ENCODE measurements at places on chromosomes 2 and 18.

DNA sequence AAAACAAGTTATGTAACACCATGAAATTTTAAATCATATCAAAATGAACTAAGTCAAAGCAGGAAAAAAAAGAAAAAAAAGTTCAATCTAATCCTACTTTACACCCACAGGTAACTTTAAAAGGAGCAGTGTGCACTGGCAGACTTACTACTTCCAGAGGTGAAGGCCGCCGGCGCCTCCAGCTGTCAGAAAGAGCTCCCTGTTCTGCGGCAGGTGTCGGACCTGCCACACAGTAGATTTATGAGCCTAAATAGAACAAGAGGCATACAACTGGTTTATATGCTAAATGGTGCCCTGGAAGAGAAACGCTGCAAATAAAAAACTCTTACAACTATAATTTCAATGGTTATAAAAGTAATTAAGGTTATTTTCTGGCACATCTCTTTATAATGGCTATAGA, 23.1 kb upstream of the PNO1 start:
- DNase-seq: no peak

- DNase-seq: no peak
Observed at GRCh38 chr18:70428439-70428838, 139.6 kb downstream of the SOCS6 start.

- DNase-seq: peak; percentile 75
Observed at GRCh38 chr2:98479959-98480524, 35.4 kb downstream of the INPP4A start.

DNA sequence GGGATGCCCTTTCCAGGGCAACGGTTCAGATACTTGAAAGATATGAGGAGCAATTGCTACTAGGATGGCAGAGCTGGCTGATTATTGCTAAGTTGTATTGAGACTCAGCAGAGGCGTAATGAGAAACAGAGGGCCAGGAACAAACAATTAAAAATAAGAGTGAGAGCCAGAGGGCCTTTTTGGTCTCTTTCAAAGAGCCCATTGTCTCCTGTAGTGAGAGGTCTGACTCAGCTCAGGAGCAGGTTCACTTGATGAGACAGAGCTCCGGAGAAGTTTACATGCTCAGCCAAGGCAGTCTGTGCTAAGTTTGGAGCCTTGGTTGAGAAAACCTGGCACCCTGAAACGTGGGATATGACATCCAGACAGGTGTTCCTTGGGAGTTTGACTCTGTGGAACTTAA, 303.9 kb upstream of the DLGAP1 start:
- no peak for DNase-seq

DNA sequence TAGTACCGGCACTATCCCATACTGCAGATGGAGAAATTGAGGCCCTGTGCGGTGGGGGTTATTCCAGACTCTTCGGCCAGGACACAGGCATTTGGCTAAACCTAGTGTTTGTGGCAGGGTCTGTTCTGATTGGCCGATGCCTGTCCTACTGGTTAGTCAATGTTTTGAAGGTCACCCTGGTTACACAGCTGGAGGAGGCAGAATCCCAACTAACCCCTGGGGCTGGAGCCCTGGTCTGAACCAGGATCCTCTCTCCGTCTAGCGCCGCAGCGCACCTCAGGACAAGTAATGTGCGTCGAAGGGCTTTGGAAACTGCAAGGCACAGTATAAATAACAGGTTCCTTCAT, 19.4 kb downstream of the TEX44 start:
- DNase-seq: no peak

GRCh38 chr2:72982219-72982618, 64.9 kb downstream of the EMX1 start:
- no peak for DNase-seq

DNA sequence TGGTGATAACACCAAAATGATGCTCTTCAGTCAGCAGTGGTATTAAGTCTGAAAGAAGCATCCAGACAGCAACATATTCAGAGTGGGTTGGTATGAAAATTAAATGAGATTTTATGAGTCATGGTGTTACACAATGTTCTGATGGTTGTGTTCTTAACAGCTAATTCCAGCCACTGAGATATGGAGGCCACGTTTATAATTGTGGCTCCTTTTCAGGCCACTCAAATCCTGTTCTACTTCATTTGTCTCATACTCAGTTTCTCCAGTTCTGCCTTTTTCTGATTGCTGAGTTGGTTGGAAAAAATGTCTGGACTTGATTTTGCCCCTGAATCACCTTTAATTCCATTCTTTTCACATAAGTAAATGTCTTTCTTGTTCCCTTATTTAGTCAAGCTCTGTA, 162.7 kb upstream of the COL3A1 start:
- DNase-seq: no peak

- DNase-seq: no peak
Observed at GRCh38 chr18:11783716-11784331, 67.4 kb upstream of the CHMP1B start.

- no peak for DNase-seq
Observed at GRCh38 chr2:231715988-231716616, 7.8 kb downstream of the PTMA start.

DNA sequence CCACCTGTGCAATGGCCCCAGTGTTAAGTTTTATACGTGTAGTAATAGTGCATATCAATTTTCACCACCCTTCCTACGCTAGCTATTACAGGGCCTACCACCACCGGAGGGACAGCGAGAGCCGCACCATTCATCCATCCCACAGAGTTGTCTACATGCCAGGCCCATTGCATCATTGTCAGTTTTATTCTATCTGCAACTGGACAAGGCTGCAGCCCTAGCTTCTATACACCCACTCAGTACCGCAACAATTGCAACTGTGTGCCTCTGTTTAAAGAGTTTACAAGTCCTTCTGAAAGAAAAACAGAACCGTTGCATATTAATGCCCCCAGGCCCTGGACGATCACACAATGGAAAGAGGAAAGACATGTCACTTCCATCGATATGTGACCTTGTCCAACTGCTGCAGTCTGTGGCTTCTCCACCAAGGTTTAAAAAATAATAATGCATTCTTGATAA, 58.6 kb downstream of the ZEB2 start:
- DNase-seq: no peak

DNA sequence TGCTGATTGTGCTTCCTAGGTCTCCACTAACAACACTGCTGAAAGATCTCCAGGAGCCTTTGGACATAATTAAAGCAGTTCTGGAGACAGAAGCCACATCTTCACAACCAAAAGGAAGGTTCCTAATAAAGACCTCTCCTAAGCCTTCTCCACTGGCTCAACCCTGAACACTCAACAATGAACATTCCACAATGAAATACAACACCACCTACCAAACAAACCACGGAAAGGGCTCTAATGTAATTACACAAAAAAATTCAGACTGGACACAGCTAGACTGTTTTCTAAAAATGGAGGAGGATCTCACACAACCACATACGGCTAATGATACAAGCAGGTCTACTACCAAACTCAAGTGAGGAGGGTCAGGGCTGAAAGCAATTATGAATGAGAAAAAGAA, 43.6 kb downstream of the NOL10 start:
- no peak for DNase-seq

GRCh38 chr2:226618544-226618874, 181.1 kb downstream of the IRS1 start:
- DNase-seq: no peak

GRCh38 chr2:172921532-172922236, 154.0 kb upstream of the MAP3K20 start:
- no peak for DNase-seq

DNA sequence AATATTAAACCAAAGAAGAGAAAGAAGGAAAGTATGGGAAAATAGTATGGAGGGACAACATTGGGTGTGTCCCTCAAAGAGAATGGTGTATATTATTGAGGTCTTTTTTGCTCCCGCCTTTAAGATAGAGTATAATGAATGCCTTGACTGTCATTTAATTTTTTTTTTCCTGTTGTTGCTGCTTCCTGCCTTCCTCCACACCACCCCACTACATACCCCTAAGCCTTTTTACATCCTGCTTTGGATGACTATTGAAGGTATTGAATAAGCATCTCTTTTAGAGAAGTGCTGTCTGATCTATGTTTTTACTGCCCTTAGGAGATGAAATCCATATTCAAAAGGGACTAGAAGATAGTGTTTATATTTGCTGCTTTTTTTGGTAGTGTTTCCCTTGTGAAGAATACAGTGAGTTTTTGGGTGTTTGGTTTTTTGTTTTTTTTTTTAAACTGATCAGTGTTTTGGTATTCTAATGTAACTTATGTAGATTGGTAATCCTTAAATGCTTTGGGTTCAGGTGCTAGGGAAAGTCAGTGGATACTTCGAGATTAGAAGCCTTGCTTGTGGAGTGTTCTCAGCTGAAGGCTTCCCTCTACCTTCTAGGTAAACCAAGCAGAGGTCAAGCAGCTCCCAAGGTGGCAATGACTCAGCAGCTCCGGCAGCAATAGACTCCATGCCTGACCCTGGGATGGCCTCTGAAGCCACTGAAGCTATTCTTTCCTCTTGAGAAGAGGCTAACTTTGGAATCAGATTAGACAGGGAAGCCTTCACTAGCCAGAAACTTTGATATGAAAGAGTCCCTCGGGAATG, 5.0 kb downstream of the FZD7 start:
- no peak for DNase-seq

DNA sequence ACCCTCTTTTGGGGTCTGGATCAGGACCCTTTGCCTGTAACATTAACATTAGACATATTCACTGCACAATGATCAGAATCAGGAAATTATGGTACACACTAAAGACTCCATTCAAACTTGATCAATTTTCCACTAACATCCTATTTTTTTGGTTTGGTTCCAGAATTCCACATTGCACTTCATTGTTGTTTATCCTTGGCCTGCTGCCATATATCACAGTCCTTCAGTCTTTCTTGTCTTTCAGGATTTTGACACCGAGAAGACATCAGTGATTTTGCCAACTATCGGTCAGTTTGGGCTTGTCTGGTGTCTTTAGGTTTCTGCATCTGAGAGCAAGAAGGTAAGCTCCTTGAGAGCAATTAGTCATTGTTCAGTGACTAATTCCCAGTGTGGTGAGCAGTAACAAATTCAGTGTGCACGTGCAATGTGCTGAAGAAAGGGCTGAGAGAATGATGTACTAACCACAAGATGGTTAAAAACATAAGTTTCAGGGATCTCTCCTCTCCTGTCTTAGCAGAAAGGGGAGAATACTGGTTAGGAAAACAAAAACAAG, 23.5 kb downstream of the MARCHF4 start:
- DNase-seq: peak; percentile 43
